ENCODE measurements at places on chromosomes 5 and 9.

DNA sequence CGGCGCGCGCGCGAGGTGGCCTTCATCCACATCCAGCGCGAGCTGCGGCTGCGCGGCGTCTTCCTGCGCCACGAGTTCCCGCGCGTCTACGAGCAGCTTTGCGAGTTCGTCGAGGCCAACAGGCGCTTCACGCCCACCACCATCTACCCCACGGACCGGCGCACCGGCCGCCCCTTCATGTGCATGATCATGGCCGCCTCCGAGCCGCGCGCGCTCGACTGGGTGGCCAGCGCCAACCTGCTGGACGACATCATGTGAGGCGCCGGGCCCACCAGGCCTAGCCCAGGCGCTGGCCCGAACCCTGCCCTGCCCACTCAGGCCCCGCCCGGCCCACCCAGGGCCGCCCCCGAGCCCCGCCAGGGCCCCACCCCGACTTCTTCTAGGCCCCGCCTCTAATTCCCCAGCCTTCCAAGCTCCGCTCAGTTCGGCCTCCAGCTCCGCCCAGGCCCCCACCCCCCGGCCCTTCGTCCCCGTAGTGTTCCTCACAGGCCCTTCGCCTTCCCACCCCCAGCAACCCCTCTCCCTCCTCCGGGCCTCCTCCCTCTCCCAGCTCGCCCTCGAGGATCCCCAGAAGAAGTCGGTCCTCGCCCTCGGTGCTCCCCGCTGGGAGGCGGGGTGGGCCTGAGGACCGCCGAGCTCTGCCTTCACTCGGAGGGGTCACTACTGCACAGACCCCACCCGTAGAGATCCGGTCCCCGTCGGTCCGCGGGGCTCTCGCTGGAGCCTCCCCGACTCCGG is 2.0 kb upstream of the PHPT1 start:
- peaks cover 16% of the 10 kb centered on the region for H3K36me3 ChIP-seq
- no peak for DNase-seq
- peak overlapping the region; percentile 78 for H3K27ac ChIP-seq
- no peaks in the 10 kb centered on the region for H3K4me1 ChIP-seq

DNA sequence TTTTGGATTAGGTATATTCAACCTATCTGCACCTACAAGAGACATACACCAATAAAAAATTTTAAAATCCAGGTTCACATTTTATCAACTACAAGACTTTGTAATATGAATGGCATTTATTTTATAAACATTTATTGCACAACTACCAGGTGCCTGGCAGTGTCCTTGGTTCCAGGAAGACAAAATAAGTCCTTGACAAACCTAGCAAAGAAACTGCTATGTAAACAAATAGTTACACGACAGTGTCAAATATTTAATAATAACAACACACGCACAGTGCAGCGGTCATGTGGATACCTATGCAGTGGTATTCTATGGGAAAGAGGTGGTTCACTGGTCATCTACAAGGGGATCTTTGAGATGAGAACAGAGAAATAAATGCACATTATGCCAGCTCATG is 120.7 kb downstream of the MYO10 start:
- H3K36me3 ChIP-seq: peaks cover 37% of the 10 kb centered on the region

DNA sequence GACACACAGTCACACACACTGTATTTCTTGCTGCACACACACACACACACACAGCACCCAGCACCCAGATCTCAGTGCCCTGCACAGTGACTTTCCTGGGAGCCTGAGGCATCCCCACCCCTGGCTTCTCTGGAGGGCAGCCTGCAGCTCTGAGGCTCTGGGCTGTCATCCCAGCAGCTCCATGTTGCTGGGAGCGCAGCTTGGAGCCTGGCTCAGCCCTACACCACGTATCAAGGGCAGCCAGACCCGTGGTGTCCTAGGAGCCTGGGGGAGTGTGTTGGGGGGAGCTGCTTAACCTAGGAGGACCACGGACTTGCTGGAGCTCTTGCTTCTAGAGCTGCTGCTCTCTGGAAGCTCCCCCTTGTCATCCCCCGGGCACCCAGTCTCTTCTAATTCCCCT is 5.2 kb downstream of the IER5L start:
- H3K27me3 ChIP-seq: no peaks in the 10 kb centered on the region
- no peaks in the 10 kb centered on the region for H3K36me3 ChIP-seq
- no peak overlapping the region for H3K4me3 ChIP-seq
- H3K4me1 ChIP-seq: peaks cover 22% of the 10 kb centered on the region

DNA sequence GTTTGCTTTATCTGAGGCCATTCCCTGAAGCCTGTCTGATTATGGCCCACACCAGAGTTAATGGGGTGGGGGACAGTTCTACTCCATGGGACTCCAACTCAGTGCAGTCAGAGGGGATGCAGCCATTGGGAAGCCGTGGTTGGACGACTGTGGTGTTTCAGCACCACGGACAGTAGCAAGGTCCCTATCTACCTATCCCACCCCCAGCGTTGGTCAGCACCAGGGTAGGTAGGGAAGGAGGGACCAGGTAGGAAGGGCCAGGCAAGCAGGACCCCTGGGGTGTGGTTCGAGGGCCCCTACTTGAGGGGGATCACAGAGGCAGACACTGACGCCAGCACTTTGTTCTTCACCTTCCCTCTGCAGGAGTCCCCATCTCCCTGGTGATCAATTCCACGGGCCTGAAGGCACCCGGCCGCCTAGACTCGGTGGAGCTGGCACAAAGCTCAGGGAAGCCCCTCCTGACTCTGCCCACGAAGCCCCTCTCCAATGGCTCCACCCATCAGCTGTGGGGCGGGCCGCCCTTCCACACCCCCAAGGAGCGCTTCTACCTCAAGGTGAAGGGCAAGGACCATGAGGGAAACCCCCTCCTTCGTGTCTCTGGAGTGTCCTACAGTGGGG is 33.2 kb downstream of the HMCN2 start:
- H3K27me3 ChIP-seq: no peaks in the 10 kb centered on the region
- no peak overlapping the region for H3K4me3 ChIP-seq
- no peak overlapping the region for H3K27ac ChIP-seq
- peak; percentile 18 for DNase-seq
- H3K36me3 ChIP-seq: no peaks in the 10 kb centered on the region
- H3K4me1 ChIP-seq: no peaks in the 10 kb centered on the region

DNA sequence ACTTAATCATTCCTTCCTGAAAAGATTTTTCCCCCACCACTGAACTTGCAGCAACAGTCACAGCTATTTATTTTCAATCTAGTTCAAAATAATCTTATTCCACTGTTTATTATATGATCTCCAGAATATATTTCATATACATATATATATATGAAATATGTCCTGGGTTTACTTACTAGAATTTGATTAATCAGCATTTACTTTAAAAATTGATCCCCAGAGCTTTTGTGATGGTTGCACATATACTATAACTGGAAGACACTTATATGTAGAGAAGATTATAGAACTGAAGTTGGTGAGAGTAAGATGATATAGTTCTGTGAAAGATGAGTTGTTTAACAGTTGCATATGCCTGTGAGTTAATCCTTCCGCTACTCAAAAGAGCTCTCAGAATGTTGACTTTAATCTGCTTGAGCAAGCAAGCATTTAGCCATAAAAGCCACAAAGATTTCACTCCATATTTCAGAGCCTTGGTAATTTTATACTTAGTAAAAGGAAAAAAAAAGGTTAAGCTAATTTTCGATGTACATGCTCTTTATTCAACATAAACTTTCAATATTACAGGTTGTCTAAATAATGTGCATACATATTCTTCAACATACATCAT is 399.3 kb upstream of the CDH9 start:
- H3K4me3 ChIP-seq: no peak overlapping the region
- no peaks in the 10 kb centered on the region for H3K36me3 ChIP-seq
- no peak for DNase-seq
- no peak overlapping the region for H3K27ac ChIP-seq
- H3K27me3 ChIP-seq: no peaks in the 10 kb centered on the region
- H3K4me1 ChIP-seq: peaks cover 15% of the 10 kb centered on the region

DNA sequence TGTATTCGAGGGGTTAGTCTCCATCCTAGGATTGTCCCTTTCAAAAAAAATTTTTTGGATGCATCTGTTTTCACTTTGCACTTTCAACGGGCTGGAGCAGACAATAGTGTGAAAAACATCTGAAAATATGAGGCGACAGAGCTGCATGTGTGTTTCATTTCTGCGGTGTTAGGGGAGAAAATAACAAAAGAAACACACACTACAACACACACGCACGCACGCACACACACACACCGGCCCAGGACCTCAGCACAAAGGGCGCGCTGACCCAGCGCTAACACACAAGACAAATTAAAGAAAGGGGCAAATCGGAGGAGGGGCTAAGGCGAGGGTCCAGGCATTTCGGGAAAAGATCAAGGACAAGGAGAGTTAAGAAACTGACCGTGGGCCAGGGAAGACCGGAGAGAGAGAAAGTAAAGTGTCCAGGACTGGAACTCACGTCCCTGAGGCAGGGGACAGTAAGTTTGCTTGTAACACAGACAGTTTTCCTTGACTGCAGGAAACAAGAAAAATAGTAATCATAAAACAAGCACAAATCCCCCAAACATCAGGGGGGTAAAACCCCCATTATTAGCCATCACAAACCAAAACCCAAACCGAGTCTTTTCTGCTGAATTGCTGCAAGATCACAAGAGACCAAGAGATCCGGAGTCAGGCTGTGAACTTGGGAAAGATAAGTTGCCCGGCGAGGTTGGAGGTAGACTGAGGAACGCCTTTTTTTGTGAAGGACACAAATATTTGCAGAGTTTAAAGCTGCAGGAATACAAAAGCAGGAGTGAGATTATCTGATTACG is 302.1 kb downstream of the PARP8 start:
- no peaks in the 10 kb centered on the region for H3K36me3 ChIP-seq
- H3K27me3 ChIP-seq: peaks cover 70% of the 10 kb centered on the region
- no peak overlapping the region for H3K27ac ChIP-seq
- no peak overlapping the region for H3K4me3 ChIP-seq
- no peak for DNase-seq
- H3K4me1 ChIP-seq: no peaks in the 10 kb centered on the region

- no peaks in the 10 kb centered on the region for H3K36me3 ChIP-seq
- no peak overlapping the region for H3K4me3 ChIP-seq
- DNase-seq: no peak
- H3K27me3 ChIP-seq: no peaks in the 10 kb centered on the region
- H3K4me1 ChIP-seq: peaks cover 2% of the 10 kb centered on the region
- no peak overlapping the region for H3K27ac ChIP-seq
Measured at GRCh38 chr5:61669531-61669930, 337.5 kb downstream of the ZSWIM6 start.

DNA sequence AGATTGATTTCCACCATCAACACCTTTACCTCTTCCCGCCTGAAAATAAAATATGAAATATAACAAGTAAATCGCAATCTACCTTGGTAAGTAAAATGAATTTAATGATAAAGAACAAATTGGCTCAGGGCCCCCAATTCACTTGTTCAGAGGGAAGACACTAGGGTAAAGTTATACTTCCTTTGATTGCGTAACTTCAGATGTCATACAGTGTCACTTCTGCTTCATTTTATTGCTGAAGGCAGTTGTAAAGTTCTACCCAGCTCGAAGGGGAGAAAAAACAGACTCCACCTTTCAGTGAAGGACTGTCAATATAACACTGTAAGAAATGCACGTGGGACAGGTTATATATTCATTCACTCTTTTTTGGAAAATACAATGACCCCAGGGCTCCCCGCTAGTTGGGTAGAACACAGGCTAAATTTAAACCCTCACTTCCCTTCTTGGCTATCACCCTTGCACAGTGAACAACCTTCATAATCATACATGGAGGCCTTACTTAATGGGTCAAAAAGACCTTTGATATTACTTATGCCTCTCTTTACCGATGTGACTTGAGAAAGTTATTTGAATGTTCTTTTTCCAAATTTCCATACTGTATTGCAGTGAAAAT is 848.8 kb downstream of the MAT2B start:
- no peak overlapping the region for H3K27ac ChIP-seq
- no peak for DNase-seq
- H3K4me3 ChIP-seq: no peak overlapping the region
- H3K27me3 ChIP-seq: no peaks in the 10 kb centered on the region

DNA sequence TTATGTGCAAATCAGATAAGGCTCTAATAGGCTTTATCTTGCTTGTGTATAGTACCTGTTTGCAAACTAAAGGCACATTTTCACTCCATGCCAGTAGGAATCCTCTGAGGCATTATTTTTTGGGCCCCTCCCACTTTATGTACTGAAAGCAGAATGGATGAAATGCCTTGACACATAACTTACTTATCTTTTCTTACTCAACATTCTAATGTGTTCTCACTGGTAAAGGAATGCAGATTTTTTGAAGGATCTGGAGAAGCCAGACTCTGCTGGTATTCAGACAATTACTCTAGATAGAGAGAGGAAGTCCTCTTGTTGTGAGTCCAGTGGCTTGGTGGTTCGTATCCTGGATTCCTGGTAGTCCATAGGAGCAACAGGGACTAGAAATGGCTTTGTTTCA is 336.7 kb downstream of the CCDC171 start:
- no peaks in the 10 kb centered on the region for H3K4me1 ChIP-seq
- no peaks in the 10 kb centered on the region for H3K36me3 ChIP-seq
- H3K27me3 ChIP-seq: no peaks in the 10 kb centered on the region
- no peak for DNase-seq

DNA sequence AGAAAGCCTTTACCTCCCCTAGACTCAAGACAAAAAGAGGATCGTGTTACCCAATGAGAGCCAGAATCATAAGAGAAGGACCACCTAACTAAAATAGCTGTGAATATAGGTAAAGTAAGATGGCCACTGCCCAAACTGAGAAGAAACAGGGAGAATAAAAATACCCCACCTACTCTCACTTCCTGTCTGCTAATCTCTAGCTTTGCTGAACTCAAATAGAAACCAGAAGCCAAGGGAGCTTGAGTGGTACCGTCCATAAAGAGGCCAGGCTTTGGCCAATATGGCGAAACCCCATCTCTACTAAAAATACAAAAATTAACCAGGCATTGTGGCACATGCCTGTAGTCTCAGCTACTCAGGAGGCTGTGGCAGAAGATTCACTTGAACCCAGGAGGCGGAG is 123.0 kb upstream of the FST start:
- DNase-seq: no peak
- H3K36me3 ChIP-seq: no peaks in the 10 kb centered on the region
- H3K27ac ChIP-seq: peak overlapping the region; percentile 81
- peaks cover 51% of the 10 kb centered on the region for H3K4me1 ChIP-seq
- H3K27me3 ChIP-seq: no peaks in the 10 kb centered on the region

- no peaks in the 10 kb centered on the region for H3K4me1 ChIP-seq
- H3K36me3 ChIP-seq: no peaks in the 10 kb centered on the region
- H3K27ac ChIP-seq: peak overlapping the region; percentile 30
- H3K4me3 ChIP-seq: peak overlapping the region; percentile 64
- no peak for DNase-seq
- no peaks in the 10 kb centered on the region for H3K27me3 ChIP-seq
Measured at GRCh38 chr9:126327006-126327713, 531 bp downstream of the MVB12B start.

DNA sequence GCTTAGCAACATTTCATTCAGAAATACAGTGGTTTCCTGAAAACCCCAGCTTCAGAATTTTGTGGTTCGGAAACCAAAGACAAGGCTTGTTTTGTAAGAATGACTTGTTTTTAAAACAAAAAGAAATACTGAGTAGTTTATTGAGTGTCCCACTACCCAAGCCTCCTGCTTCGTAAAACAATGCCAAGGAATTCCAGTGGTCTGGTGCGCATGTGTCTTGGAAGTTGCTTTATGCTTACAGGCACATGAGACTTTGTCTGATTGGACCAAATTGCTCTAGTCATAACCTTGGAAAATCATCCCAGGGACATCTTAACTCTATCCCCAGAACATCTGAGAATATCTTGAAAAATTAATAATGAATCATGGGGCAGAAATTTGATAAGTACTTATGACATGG is 77.1 kb upstream of the FST start:
- no peak overlapping the region for H3K27ac ChIP-seq
- no peak overlapping the region for H3K4me3 ChIP-seq
- DNase-seq: no peak
- H3K4me1 ChIP-seq: peaks cover 18% of the 10 kb centered on the region
- H3K27me3 ChIP-seq: no peaks in the 10 kb centered on the region
- H3K36me3 ChIP-seq: no peaks in the 10 kb centered on the region

Data from RWPE2 (cell line).